ENCODE measurements at places on chromosomes 1 and 21.

GRCh38 chr1:191432817-191433216 is 725.4 kb upstream of the RGS18 start:
- DNase-seq = no peak

DNA sequence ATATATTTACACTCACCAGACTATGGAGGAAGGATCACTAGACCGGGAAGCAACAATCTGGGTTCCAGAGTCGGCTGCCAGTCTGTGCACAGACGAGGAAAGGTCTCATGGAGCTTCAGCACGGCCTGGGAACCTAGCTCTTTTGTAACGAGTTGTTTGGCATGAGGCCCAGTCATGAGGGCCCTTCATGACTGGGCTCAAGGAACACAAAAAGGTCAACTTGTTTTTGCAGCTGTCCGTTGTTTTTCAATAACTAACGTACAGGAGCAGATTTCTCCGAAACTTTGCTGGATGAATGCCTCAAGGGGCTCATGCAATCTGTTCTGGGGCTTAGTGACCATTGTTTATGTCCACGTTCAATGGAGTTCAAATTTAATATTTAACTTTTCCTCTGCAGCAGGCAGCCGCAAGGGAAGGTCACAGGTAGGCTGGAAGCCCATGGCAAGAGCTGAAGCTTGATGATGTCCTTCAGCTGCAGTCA is 5.9 kb upstream of the STUM start:
- no peak for DNase-seq

DNA sequence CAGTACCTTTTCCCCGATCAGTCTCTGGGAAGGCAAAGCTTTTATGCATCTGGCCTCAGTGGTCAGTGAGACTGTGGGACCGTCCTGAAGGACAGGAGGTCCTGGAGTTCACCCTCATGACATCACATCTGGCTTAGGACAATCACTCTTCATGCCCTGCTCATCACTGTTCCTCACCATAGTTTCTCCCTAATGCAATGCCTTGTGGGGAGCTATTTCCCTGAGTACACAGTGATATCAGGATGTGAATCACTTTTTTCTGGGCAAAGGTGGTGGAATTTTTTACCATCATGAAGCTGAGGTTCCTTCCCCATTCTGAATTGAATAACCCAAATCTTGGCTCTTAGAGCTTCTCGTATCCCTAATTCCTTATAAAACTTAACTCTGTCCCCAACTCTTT is 34.8 kb upstream of the CFAP126 start:
- no peak for DNase-seq

DNA sequence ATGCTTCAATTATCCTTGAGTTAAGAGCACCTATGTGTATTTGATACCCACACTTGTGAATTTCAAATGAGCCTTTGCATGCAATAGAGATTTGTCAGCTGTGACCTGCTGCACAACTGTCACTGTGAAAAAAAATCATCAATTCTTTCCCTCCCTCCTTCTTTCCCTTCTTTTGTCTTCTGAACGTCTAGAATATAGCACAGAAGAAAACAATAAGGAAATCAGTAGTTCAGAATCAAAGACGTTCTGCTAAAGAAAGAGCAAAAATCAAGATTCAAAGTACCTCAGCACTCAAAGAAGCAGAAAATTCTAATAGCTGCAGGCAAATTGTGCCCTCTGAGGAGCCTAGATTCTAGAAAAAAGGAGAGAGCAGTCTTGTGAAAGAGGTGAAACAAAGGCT is 1.7 kb upstream of the FMN2 start:
- no peak for DNase-seq

- DNase-seq = no peak
Measured at GRCh38 chr1:43358121-43358745, 548 bp upstream of the CDC20 start.

DNA sequence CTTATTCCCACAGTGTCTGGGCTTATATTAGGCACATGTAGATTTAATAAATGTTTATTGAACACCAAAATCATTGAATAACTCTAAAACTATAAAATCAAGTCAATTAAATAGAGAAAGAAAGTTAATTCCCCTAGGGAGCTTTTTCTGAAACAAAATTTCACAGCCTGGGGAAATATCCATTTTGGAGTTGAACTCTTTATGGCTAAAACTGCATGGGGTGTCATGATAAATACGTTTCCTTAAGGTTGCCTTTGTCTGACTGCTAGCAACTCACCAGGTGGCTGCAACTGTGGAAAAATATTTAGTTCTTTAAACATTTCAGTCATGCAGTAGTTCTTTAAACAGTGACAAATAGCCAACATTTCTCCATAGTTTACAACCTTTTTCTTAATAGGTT is 496.1 kb downstream of the LRRIQ3 start:
- no peak for DNase-seq

DNA sequence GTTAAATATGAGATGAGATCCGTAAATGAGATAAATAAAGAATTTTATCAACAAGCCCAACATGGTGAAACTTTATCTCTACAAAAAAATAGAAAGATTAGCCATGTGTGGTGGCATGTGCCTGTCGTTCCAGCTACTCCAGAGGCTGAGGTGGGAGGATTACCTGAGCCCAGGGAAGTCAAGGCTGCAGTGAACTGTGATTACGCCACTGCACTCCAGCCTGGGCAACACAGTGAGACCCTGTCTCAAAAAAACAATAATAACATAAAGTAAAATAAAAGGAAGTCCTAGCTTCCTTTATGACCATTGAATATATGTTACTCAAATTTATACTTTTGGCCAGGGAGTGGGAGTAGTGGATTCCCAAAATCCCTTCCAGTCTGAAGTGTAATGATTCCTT is 48.7 kb upstream of the TEKT2 start:
- no peak for DNase-seq

GRCh38 chr1:171351961-171352360 is 38.0 kb downstream of the FMO4 start:
- DNase-seq = no peak

GRCh38 chr1:36703526-36704208 is 221.0 kb upstream of the CSF3R start:
- DNase-seq = peak; percentile 76

DNA sequence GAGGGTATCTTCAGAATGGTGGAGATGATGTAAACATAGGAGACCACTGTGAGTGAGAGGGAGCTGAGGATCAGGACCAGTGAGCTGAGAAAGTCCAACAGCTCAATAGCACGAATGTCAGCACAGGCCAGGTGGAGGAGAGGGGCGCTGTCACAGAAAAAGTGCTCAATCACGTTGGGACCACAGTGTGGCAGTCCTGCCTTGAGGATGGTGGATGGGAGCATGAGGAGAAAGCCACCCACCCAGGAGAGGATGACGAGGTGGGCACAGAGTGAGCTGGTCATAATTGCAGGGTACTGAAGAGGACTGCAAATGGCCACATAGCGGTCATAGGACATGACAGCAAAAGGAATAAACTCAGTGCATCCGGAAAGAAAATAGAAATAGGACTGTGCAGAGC is 8.1 kb downstream of the OR11L1 start:
- DNase-seq = no peak

DNA sequence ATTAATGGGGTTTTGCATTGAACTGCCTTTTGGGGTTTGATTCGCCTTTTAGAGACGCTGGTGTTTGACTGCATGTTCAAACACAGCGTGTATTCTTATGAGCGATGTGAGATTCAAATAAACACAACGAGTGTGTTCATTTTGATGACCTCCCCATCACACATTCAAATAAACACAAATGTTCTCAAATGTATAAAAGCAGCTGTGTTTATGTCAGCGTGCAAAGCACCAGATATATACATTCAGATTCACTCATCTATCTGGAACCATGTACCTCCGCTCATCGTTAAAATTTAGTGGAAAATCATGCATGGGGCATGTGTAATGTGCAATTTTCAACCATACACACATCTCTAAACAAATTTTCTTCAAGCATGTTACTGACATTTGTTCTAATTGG is 21.4 kb upstream of the LMO4 start:
- DNase-seq = no peak

DNA sequence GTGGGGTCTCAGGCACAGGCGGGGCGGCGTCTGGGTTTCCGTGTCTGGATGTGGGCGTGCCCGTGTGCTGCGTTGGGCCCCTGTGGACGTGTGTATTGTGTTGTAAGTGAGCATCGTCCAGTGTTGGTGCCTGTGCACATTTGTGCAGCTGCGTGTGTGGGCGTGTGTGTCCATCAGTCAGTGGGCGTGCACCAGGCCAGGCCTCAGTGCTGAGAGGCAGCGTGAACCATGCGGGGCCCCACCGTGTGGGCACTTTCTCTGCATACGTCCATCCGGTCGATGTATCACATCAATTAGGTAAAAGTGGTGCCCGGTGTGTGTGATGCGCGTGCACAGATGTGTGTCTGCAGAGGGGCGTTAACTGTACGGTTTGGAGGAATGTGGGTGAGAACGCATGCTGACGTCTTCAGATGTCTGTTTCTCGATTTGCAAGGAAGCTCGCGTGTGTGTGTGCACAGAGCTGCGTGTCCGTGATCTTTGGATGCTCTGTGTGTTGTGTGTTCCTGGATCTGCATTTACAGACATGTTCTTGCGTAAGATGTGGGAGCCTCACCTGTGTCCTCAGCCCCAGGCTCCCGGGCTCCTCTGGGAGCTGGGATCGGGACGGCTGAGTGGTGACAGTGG is 24.6 kb downstream of the AGRN start:
- DNase-seq = no peak

GRCh38 chr21:44872649-44873355 is 688 bp downstream of the PTTG1IP start:
- DNase-seq = no peak

DNA sequence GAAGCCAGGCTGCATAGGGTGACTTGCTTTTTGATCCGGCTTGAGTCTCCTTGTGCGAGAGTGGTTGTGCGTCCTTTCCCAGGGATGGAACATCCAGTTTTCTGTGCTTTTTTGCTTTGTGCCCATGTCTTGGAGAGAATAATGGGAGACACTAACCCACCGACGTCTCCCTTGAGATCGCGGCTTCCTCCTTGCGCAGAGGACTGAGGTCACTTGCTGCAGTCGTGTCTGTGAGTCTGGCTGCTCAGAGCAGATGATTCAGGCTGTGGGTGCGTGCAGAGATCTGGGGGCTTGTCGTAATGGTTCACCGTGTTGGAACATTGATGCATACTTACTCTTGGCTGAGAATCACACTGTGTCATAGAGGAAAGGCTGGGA is 164.5 kb upstream of the CACNA1E start:
- peak; percentile 10 for DNase-seq

GRCh38 chr1:51664421-51665240 is 47.7 kb downstream of the OSBPL9 start:
- DNase-seq = no peak

- DNase-seq = peak; percentile 23
Measured at GRCh38 chr1:82485591-82486369, 685.0 kb downstream of the ADGRL2 start.
